ENCODE measurements at places on chromosomes 12 and 14.
A peak's percentile ranks its signal among the peaks of the same experiment; 100 is the strongest.

GRCh38 chr12:70486588-70486987 is 120.5 kb downstream of the KCNMB4 start:
- no peak for DNase-seq

DNA sequence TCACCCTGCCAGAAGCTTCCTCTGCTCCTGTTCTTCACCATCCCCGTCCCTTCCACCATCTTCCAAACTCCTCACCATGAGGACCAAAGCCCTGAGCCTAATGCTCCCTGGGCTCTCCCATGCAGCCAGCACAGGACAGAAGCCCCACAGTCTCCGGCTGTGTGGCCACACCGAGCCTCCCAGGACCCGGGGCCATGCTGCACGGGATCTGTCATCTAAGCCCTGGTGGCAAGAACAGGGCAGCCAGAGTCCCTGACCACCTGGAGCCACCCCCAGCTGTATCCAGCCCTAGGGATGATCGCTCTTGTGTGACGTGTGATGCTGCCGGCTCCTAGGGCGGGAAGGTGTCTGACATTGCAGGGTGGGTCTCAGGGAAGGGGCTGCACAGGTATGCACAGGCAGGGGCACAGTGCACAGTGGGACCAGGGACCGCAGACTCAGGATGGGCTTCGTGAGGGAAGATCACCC is 8.1 kb downstream of the TMEM179 start:
- no peak for DNase-seq

- DNase-seq: no peak
Measured at GRCh38 chr12:54416687-54417603, 2.1 kb downstream of the ITGA5 start.

- DNase-seq: no peak
Measured at GRCh38 chr12:82530394-82530793, 156.3 kb upstream of the TMTC2 start.

DNA sequence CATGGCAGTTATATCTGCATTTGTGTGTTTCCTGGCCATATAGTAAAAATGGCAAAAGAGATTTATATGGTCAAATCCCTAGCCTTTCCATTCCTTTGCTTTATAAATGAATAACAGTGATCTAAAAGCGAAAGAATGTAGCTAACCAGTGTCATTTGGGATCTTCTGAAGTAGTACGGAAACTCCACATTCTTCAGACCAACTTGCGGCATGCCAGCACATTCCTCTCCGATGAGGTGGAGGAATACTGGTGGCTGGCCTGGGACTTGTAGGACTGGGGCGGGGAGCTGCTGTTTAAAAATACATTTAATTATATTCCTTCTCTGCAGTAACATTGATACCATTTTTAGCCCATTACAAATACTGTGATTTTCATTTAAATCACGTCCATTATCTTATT is 85.3 kb downstream of the SAMD4A start:
- peak; percentile 100 for DNase-seq

GRCh38 chr12:131818821-131819585 is 9.2 kb upstream of the MMP17 start:
- DNase-seq: no peak

- no peak for DNase-seq
Measured at GRCh38 chr14:53103636-53104340, 49.3 kb downstream of the DDHD1 start.

All from AG10803 (cell line).